ENCODE measurements at places on chromosomes 1 and 21. TPM values are rescaled to one million over a fixed set of nuclear protein-coding genes. Genes with fewer than 3 reads are reported as not detected.
A peak's percentile ranks its signal among the peaks of the same experiment; 100 is the strongest.

DNA sequence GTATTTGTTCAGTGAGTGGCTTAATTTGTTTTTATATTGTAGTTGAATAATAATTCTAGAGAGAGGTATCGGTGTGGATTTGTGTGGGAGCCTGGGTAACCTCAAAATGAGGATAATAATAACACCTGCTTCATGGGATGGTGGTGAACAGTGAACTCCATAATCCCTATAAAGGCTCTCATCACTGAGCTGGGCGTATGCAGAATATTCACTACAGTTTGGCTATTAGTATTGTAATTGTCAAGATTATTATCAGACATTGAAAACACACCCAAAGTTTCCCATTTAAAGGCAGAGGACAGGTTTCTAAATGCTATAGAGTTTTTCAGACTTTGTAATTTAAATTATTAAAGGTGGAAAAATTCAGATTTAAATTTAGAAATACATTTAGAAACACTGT is 7.0 kb upstream of the LAMC2 start:
- no peak for DNase-seq
- H3K27ac ChIP-seq = no peak overlapping the region
- no peaks in the 10 kb centered on the region for H3K27me3 ChIP-seq
- H3K4me3 ChIP-seq = no peak overlapping the region

The PCAT6 gene
- total RNA-seq = 6.4 TPM

- no peak for DNase-seq
- no peaks in the 10 kb centered on the region for H3K4me1 ChIP-seq
- no peaks in the 10 kb centered on the region for H3K36me3 ChIP-seq
- no peaks in the 10 kb centered on the region for H3K27me3 ChIP-seq
- no peak overlapping the region for H3K27ac ChIP-seq
These were observed 24.4 kb downstream of the MPZL1 start for GRCh38 chr1:167746013-167746672.

GRCh38 chr1:56816909-56817308 is 2.3 kb downstream of the FYB2 start:
- H3K27me3 ChIP-seq = no peaks in the 10 kb centered on the region
- DNase-seq = no peak
- H3K4me1 ChIP-seq = no peaks in the 10 kb centered on the region
- H3K27ac ChIP-seq = no peak overlapping the region
- H3K36me3 ChIP-seq = 0 out of 2 replicates have a peak, but pooled peaks cover 4% of the 10 kb centered on the region
- no peak overlapping the region for H3K4me3 ChIP-seq

DNA sequence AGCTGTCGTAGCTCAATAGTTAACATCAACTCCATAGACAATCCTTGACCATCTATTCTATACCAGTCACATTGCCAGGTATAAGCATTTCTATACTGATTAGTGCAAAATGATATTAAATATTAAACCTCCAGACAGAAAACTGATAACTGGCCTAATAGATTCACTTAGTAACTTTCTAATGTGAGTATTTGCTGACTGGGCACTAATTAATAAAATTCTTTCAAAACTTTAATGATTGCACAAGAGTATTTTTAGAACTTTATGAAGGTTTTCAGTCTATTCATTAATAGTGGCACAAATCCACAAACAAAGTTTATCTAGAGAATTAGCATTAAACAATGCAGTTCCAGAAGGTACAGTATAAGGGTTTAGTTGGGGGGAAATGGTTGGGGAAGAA is 79.1 kb downstream of the TTLL7 start:
- no peaks in the 10 kb centered on the region for H3K36me3 ChIP-seq
- H3K4me3 ChIP-seq = no peak overlapping the region

The ANGPTL3 gene
- total RNA-seq = not detected

- no peaks in the 10 kb centered on the region for H3K27me3 ChIP-seq
- H3K4me3 ChIP-seq = no peak overlapping the region
- no peak for DNase-seq
These were observed 21.0 kb downstream of the RSPH1 start for GRCh38 chr21:42475036-42475435.

The LGALS8 gene
- 14.2 TPM for total RNA-seq

DNA sequence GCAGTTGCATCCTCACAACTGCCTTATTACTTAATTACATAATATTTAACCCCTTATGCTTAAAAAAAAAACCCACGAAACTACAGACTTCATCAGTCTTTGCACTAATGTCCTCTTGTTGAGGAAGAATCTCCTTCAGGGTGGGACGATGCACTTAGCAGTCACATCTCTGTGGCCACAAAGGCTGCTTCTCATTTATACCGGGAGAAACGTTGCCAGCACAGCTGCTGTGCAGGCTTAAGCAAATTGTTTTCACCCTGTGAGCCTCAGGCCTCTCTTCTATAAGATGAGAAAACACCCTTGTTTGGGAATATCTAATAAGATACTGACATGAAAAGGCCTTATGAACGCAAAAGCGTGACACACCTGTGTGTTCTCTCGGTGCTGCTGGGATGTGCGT is 2.9 kb upstream of the OBSCN start:
- no peak for DNase-seq
- no peaks in the 10 kb centered on the region for H3K4me1 ChIP-seq
- H3K36me3 ChIP-seq = peaks cover 2% of the 10 kb centered on the region
- no peak overlapping the region for H3K4me3 ChIP-seq
- H3K27me3 ChIP-seq = no peaks in the 10 kb centered on the region

DNA sequence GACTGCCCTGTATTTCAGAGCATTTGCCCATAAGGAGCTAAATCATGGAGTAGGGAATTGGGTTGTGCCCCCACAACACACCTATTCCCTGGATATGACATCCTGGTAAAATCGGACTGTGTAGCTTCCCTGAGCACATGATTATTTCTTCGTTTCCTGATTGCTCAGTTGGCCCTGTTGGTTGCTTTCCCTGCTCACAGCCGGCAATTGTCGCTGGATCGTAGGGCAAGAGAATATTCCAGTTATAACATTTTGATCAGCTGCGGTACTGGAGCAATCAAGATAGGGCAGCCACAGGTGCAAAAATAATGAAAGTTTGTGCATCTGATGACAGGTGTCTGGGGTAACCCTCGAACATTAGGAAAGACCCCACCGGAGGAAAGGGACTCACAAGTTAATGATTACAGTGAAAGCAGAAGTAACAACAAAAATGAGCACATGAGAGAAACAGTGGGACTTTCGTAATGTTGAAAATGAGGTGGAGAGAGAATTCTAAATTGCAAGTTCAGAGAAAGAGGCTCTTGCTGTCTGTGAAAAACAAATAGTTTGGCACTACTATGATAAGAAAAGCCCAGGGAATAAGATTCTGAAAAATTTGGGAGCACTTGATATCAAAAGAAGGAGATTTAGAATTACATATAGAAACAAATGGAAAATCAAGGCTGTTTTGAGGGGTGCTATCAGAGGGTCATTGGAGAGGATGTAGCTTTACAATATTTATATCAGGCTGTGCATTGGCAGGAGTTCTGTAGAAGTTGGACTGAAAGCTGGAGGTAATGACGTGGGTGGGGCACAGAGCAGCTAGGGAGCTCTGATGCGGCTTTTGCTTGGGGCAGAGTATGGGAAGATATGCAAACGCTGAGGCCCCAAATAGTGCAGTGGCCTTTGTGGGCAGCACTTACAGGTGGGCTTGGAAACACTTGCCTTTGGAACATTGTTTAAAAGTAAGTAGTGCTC is at the start of gene MAB21L3:
TSS of gene MAB21L3 (plus strand) at position 833 of the 957 bp plus-strand sequence. CDS start 1,217 bp downstream, outside the sequence.
- no peaks in the 10 kb centered on the region for H3K4me1 ChIP-seq
- no peaks in the 10 kb centered on the region for H3K36me3 ChIP-seq
- no peaks in the 10 kb centered on the region for H3K27me3 ChIP-seq
- DNase-seq = no peak
- no peak within 1 kb of the TSS for H3K27ac ChIP-seq

The SH3BGR gene
- 4.3 TPM for total RNA-seq

The TPTE gene
- not detected for total RNA-seq

GRCh38 chr1:182666706-182667105 is 17.7 kb downstream of the RGS8 start:
- H3K27me3 ChIP-seq = no peaks in the 10 kb centered on the region
- H3K36me3 ChIP-seq = no peaks in the 10 kb centered on the region
- peaks cover 18% of the 10 kb centered on the region for H3K4me1 ChIP-seq
- DNase-seq = no peak
- H3K27ac ChIP-seq = no peak overlapping the region

DNA sequence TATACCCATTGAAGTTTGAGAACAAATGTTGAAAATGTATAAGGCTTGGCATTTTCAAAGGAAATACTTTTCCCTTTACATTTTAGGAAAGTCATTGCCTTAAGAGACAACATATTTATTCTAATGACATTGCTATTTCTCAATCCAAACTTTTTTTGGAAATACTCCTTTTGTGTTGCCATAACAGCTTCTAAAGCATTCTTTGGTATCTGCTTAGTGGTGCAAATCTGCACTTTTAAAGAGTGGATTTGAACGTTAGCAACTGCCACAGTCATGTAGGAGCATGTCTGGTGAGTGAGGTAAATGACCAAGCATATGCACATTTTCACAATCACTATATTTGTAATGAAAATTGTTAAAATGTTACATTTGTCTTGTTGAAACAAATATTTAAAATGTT is 124.4 kb upstream of the GORAB start:
- no peaks in the 10 kb centered on the region for H3K4me1 ChIP-seq
- no peak overlapping the region for H3K27ac ChIP-seq
- no peak for DNase-seq

DNA sequence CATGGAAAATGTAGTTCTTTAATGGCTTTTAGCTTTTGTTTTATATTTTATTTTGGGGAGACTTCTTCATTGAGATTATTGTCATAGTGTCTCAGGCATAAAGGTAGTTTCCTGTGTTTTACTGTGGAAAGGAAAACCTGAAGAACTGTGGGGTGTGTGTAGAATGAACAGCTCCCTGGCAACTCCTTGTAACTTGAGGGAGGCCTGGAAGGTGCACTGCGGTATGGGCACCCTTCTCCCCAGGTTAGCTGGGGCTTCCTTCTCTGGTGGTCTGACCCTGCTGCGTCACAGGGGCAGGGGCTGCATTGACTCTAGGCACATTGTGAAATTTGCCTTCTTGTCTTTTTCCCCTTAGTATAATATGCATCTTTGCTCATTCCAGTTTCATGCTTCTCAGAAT is 1.7 kb downstream of the ATP1B1 start:
- H3K36me3 ChIP-seq = peaks cover 27% of the 10 kb centered on the region
- DNase-seq = no peak
- H3K4me1 ChIP-seq = peaks cover 21% of the 10 kb centered on the region
- no peak overlapping the region for H3K27ac ChIP-seq
- no peaks in the 10 kb centered on the region for H3K27me3 ChIP-seq

DNA sequence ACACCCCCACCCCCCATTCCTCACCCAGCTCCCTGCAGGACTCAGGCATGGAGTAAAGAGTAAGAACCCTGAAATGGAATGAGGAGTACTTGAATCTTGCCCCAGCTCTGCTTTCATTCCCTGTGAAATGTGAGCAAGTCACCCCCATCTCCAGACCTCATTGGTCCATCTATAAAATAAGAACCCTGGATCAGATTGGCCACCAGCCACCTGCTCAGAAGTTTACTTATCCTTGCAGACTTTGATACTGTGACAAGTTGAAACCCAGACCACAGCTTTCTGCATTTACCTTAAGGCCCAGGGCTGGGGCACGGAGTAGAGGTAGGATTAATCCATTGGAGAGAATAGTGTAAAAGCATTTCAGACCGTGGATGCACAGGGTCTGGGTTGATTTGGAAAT is 2.2 kb downstream of the KISS1 start:
- DNase-seq = no peak
- H3K4me3 ChIP-seq = no peak overlapping the region
- H3K36me3 ChIP-seq = no peaks in the 10 kb centered on the region
- H3K27ac ChIP-seq = no peak overlapping the region

- no peaks in the 10 kb centered on the region for H3K36me3 ChIP-seq
- no peak for DNase-seq
- H3K27ac ChIP-seq = no peak overlapping the region
- H3K4me3 ChIP-seq = no peak overlapping the region
- no peaks in the 10 kb centered on the region for H3K27me3 ChIP-seq
These were observed 49.1 kb downstream of the DMAP1 start for GRCh38 chr1:44262414-44262813.

GRCh38 chr1:201341377-201341776 is 36.1 kb downstream of the TNNT2 start:
- H3K4me1 ChIP-seq = no peaks in the 10 kb centered on the region
- no peak overlapping the region for H3K27ac ChIP-seq
- no peak overlapping the region for H3K4me3 ChIP-seq

DNA sequence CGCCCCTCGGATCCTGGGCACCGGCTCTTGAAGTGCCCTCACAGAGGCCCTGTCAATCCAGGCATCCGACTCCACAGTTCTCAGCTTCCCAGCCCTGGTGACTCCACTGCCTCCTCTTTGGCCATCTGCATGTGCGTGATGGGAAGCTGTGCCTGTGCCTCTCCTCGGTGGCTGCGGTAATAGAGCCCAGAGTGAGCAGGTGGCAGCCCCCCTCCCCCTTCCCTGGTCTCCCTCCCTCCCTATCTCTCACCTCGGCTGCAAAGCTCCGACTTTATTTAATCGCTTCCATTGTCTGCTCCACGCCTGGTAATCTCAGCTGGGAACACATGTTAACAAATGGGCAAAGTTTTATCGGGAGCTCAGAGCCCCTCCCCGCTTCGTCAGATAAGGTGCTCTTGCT is 91.9 kb downstream of the IGSF21 start:
- no peak overlapping the region for H3K4me3 ChIP-seq
- peak; percentile 46 for DNase-seq
- no peak overlapping the region for H3K27ac ChIP-seq
- H3K4me1 ChIP-seq = peaks cover under 1% of the 10 kb centered on the region

The MMEL1 gene
- total RNA-seq = 0.59 TPM

The BSND gene
- 0.17 TPM for total RNA-seq

GRCh38 chr1:166900987-166901386 is 24.9 kb upstream of the TADA1 start:
- peaks cover 14% of the 10 kb centered on the region for H3K36me3 ChIP-seq
- H3K4me3 ChIP-seq = no peak overlapping the region
- no peak for DNase-seq
- H3K27ac ChIP-seq = no peak overlapping the region
- no peaks in the 10 kb centered on the region for H3K27me3 ChIP-seq

GRCh38 chr1:65388908-65389695 is 31.4 kb upstream of the LEPR start:
- H3K36me3 ChIP-seq = peaks cover 4% of the 10 kb centered on the region
- DNase-seq = no peak
- peak overlapping the region; percentile 19 for H3K27ac ChIP-seq
- H3K4me1 ChIP-seq = no peaks in the 10 kb centered on the region
- no peak overlapping the region for H3K4me3 ChIP-seq
- no peaks in the 10 kb centered on the region for H3K27me3 ChIP-seq

The RPE65 gene
- total RNA-seq = not detected

DNA sequence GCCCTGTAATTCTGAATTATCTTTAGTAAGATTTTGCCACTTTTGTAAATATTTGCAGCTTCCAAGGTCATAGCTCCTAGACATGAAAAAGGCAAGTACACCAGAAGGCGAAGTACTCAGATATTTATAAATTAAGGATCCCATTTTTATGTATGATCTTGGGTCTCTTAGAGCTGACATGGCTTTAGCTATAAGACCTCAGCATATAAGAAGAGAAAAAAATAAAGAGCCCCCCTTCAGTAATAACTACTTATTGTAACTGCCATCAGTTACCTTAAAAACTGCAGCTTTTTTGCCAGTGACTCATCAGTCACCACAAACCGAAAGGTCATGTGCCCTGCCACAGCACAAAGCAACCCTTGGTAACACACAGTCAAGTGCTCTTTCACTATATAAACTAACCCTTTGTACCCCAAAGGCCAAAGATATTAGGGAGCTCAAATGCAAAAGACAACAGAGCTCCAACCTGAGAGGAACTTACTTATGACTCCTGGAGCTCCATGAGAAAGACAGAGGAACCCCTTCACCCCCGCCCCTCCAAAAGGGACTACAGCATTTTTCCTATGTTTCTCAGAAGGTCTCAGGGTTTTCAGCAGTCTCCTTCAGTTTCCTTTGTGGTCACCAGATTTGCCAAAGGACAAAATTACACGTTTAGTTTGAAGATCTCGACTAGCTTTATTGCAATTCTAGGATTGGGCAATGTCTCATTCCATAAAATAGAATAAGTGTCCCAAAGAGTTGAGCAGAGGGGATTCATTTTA is 219.8 kb upstream of the DUSP10 start:
- no peaks in the 10 kb centered on the region for H3K27me3 ChIP-seq
- peaks cover 4% of the 10 kb centered on the region for H3K36me3 ChIP-seq
- H3K4me1 ChIP-seq = no peaks in the 10 kb centered on the region
- H3K4me3 ChIP-seq = no peak overlapping the region
